ENCODE measurements at places on chromosomes 5 and 9. TPM values are rescaled to one million over a fixed set of nuclear protein-coding genes. Genes with fewer than 3 reads are reported as not detected.

DNA sequence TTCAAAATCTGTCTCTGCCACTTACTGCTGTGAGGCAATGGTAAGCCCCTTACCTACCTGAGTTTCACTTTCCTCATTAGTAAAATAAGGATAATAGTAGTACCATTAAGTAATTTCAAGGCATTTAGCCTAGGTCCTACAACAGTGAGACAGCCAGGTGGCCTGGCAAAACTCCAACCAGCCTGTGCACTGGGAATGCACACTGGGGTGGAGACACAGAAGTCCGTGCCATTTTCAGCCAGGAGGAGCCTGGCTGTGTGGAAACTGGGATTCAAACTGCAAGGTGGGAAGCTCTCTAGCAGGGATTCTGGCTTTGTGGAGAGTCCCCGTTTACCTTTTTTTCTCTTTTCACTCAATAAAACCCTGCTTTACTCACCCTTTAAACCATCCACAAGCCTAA is 630.4 kb downstream of the PRELID2 start:
- DNase-seq = no peak

- DNase-seq = no peak
Observed at GRCh38 chr5:39264528-39264927, 45.2 kb upstream of the FYB1 start.

SV2C gene
- 0.15 TPM for total RNA-seq

SPATA31A3 gene
- total RNA-seq = not detected

ECSCR gene
- total RNA-seq = 30.1 TPM

- peak; percentile 74 for DNase-seq
Observed at GRCh38 chr9:114405294-114406034, 17.7 kb upstream of the AKNA start.

- no peak for DNase-seq
Observed at GRCh38 chr9:72599874-72600534, 78.6 kb downstream of the TMC1 start.

ABL1 gene
- 38.9 TPM for total RNA-seq

- no peak for DNase-seq
Observed at GRCh38 chr9:97501972-97502221, 431 bp downstream of the TMOD1 start.

GRCh38 chr9:73131461-73131860 is 20.2 kb upstream of the ANXA1 start:
- DNase-seq = no peak

GRCh38 chr5:132445930-132446329 is 44.6 kb downstream of the IRF1 start:
- no peak for DNase-seq

DNA sequence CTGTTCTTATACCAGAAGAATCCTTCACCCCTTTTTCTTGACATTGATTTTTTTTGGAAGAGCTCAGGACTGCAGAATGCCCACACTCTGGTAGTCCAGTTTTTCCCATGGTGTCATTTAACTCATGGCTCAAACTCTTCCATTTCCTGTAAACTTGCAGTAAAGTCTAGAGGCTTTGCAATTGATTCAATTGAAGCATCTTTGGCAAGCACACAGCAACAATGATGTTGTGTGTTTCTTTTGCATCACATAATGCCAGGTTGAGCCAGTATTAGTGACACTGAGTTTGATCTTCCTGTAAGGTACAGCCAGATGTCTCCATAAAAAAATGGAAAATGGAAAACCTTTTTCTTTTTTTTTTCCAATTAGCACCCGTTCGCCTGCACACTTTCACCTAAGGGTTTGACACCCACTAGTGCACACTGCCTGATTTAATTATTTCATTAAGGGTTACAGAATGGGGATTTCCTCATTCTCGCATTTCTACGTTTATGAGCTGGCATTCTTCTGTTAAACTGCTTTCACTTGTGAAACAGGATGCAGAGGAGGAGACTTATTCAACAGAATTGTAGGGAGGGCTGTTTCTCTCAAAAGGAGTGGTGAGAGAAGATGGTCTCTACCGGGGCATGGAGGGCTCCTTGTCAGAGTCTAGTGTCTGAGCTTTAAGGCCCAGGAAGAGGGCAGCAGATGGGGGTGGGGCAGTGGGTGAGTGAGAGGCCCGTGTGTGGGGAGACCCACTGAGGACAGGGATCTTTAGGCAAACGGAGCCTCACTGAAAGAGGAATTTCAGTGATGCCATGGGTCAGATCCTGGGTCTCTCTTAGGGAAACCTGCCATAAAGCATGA is 2.2 kb upstream of the S1PR3 start:
- DNase-seq = no peak

DNA sequence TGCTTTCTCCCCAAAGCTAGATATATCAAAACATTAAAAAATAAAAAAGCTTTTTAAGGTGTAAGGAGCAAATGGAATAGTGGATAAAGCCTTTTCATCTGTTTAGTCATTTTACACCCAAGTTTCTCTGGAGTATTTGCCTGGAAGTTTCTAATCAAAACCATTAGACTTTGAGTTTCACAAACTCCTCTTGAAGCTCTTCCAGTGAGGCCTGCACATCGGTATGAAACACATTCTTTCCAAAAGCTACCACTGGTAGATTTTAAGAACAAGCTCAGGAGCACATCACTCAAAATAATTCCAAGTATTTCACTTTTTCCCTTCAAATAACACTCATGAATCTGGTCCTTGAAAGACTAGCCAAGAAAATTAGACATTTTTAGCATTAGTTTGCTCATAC is 5.7 kb downstream of the TRIM52 start:
- no peak for DNase-seq

DNA sequence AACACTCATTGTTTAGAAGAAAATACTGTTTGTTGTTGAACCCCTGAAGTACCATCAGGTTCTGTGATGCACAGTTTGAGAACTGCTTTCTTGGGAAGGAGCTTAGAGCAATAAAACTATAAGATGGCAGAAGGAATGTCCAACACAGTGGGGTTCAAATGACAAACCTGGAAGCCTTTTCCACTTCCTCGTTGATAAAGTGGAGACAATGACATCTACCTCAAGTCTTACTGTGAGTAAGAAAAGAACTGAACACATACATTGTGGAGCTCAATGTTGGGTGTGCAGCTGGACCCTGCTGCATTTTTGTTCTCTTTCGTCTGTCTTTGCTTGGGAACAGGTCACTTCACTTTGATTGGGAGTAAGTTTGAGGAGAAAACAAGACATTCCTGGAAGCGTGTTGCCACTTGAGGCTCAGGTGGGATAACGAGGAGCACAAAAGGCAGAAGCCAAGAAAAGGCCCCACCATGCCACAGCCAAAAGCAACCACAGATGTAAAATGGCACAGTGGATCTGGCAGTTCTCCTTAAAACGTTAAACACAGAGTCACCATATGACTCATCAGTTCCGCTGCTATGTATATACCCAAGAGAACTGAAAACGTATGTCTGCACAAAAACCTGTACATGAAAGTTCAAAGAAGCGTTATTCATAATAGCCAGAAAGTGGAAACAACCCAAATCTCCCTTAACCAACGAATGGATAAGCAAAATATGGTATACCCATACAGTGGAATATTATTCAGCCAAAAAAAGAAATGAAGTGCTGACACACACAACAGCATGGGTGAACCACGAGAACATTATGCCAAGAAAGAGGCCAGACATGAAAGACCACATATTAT is 42.9 kb upstream of the SUB1 start:
- DNase-seq = no peak

DNA sequence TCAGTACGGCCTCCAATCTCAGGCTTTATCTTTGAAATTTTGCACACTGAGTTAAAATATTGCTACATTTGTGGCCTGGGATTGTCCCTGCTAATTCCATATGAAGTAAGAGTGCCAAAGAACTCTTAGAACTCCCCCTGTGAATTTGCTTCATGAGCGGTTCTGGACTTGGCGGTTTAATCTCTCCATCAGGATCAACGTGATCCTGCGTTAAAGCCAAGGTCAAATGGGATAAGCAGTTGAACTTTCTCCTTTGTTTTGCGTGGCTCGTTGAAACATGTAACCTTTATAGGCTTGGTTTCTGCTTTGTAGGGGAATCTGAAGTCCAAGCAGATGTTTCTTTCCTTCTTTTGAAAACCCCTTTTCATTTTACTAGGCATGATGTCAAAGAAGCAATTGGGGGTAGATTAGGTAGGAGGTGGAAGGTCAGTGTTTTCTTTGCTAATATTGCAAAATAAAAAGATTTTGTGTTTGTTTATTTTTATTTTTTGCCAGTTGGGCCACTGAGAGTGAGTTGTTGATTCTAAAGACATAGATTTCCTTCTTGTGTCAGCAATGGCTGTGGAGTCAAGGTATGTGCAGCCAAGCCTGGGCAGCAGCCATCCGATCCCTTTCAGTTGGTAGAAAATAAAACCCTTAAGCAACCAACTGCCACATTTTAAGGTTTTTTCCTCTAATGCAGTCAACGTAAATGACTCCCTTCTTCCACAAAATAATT is 390.8 kb downstream of the NNT start:
- DNase-seq = no peak

- DNase-seq = no peak
Observed at GRCh38 chr9:79695531-79696175, 123.9 kb downstream of the TLE4 start.

AGXT2 gene
- not detected for total RNA-seq

DNA sequence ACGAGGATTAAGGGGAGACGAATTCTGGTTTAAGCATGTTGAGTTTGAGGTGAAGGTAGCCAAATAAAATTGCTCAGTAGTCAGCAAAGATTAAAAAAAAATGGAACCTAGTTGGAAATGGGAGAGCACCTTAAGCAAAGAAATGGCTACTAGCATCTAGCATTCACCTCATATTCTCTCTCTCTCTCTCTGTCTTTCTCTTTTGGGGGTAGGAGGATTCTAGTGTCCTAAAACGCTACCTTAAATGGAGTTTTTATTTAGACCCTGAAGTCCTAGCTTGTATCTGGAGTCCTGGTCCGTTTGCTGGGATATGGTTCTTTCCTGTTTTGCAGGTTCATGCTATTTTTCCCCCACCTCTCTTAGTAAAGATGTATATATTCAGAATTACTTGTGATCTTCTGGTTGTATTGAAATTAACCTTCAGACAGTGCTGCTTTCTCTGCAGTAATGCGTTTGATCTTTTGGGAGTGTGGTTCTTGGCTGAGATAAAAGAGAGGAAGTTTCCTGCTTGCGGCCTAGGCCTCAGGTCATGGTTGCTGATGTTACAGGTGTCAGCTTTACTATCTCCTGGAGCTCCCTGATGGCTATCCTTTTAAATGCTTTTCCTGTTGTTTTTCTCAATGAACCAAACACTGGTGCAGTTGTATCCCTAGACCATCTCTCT is 8.0 kb downstream of the TGFBR1 start:
- no peak for DNase-seq

DNA sequence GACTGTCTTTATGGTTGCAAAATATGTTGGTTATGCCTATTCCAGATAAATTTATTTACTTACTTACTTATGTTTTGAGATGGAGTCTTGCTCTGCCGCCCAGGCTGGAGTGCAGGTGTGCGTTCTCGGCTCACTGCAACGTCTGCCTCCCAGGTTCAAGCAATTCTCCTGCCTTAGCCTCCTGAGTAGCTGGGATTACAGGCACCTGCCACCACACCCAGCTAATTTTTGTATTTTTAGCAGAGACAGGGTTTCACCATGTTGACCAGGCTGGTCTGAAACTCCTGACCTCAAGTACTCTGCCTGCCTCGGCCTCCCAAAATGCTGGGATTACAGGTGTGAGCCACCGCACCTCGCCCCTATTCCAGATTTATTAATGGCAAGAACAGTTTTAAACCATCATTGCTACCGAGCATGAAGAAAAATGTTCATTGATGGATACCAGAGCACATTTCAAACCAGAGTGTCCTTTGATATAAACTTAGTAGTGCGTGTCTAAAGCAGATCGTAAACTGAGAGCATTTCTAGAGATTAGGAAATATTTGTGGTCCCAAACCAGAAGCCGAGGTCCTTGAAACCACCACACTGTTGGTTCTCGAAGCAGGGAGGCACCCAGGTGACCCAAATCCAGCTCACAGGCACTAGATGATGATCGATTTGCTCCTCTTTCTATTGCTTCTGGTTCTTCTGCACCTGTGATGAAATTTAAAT is 85.2 kb downstream of the GRAMD2B start:
- no peak for DNase-seq

KIF4B gene
- not detected for total RNA-seq

DNA sequence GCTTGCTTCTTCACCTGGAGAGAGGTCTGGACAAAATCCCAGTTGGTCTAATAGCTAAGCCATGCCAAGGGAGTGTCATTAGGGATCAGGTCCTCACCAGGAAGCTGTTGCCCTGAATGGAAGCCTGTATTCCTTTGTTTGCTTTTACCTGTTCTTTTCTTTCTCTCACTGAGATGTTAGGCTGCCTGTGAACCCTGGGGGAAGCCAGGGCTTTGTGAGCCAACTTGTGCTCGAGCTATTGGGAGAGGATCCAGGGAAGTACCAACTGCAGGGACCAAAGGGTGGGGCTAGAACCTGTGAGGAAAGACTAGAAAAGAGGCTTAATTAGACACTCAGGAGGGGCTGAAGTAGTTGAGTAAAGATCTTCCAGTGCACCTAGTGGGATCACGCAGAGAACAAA is 451.2 kb upstream of the TLE4 start:
- no peak for DNase-seq

DNA sequence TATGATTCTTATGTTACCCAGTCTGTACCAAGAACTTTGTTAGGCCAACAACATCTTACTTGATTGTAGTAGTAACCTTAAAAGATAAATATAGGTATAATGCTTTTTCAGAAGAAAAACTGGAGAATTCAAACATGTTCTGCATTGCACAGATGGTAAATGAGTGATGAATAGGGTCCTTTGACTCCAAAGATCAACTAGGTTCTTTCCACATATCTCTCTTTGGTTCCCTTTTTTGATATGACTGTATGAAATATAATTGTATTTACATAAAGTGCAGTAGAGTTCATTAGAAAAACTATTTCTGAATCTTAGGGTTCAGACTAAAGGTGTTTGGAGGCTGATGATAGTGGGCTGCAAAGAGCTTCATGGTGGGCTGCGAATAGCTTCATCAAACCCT is 150.5 kb upstream of the CDKN2B start:
- DNase-seq = no peak

HTR4 gene
- 7.9 TPM for total RNA-seq

GRCh38 chr5:78483809-78484521 is 123.5 kb downstream of the SCAMP1 start:
- no peak for DNase-seq

CTNNA1 gene
- 288 TPM for total RNA-seq

GRCh38 chr5:18091142-18091541 is 456.9 kb downstream of the TAF11L14 start:
- DNase-seq = no peak

DNA sequence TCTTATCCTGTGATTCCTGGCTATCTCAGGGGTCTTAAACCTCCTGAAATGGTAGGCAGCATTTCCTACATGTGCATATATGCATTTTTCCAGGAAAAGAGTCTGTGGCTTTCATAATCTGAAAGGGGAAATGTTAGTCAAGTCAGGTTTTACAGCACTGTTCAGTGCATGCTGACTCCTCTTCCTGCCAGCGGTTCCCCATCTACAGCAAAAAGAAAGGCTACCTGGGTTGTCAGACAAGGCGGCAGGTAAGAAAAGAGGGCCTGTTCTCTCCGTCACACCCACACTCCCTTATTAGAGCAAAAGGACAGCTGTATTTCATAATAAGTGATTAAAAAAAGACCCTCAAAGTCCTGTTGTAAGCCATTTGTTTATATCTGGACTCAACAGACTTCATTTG is 4.3 kb upstream of the SPATA6L start:
- no peak for DNase-seq
